Activated CD8-positive, alpha-beta memory T cell treated with anti-CD3 and anti-CD28 coated beads, Interleukin-2, amount 50 U/mL, for 4 hours (primary cell): ENCODE measurements at places on chromosomes 7 and 10.
A peak's percentile ranks its signal among the peaks of the same experiment; 100 is the strongest.

- peak; percentile 26 for DNase-seq
Observed at GRCh38 chr10:5283305-5284158, 81.2 kb upstream of the UCN3 start.

- no peak for DNase-seq
Observed at GRCh38 chr10:124162774-124163354, 69.5 kb upstream of the CHST15 start.

GRCh38 chr10:10796774-10797415 is 220.8 kb upstream of the CELF2 start:
- DNase-seq: no peak

- DNase-seq: no peak
Observed at GRCh38 chr7:151138153-151138851, 29.2 kb downstream of the GBX1 start.
